ENCODE measurements at places on chromosomes 1 and 21.

- DNase-seq = no peak
Measured at GRCh38 chr21:16372586-16372985, 642.8 kb downstream of the USP25 start.

- no peak for DNase-seq
Measured at GRCh38 chr1:226344441-226345259, 35.7 kb upstream of the LIN9 start.

DNA sequence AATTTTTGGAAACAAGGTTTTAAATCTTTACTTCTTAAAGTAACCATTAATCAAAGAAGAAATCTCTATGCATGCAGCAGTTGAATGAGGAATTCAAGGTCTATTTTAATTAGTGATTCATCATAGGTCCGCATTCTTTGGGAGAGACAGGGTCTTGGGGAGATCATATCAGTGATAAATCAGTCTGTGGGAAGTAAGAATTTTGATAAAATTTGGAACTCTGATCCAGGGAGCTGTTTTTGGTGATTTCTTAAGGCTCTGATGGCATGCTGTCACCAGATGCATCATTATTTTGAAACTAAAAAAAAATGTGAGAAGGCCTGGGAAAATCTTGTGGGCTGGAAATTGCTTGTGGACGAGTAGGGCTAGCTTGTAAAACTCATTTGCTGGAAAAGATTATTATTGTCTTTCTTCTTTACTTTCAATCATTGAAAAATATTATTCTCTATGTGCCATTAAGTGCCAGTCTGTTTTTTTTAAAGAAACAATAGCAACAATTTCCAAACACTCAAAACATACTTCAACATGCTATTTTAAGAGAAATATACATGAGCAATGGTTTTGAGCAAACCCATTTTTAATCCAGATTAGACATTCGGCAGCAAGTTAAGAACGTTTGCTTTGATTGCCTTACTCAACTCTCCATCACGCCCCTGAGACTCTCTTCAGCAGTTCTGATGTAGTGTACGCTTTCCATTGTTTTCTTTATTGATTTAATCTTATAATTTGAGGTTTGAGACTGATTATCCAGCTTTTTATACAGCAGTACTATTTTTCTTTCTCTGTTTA is 62.6 kb downstream of the ZBTB18 start:
- DNase-seq = no peak

GRCh38 chr1:21520899-21521716 is 11.9 kb downstream of the ALPL start:
- DNase-seq = peak; percentile 49

DNA sequence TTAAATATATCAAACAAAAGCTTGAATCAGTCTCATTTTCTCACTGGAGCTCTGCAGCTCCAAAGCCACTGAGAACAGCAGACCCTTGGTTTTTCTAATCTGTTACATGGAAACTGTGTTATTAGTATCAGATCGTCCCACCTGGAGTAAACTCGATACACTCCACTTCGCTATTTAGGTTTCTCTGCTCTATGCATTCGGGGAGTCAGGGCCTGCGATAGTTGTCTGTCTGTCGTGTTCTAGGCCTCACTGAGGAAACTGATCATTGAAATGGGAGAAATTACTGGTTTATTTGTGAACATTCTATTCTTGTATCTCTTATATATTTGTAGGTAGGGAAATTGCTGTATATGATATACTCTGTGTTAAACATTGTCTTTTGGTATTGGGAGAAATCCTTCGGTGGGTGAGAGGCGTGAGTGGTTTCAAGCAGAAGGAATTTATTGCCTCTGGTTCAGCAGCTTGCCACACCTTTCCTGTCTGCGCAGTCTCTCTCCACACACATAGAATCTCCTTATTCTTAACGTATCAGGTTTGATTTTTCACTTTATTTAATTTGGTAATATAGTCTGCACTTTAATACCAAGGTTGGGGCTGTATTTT is 8.5 kb downstream of the PRDM2 start:
- no peak for DNase-seq

- no peak for DNase-seq
Measured at GRCh38 chr1:5615076-5615475, 377.1 kb downstream of the NPHP4 start.

DNA sequence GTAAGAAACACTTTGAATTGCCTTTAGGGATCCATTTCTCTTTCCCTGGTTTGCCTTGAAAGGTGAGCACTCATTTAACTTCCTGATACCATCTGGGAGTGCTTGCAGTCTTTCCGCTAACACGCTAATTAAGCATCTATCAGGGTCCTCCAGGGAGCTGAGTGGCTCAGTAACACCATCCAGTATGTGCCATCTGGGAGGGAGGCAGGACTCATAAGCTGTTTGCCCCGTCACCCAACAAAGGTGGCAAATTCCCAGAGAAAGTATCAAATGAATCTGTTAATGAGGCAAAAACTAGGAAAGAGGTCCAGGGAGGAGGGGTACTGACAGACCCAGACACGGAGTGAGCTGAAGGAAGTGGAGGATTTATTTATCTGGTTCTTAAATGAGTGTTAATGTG is 430.9 kb downstream of the HLX start:
- no peak for DNase-seq

- DNase-seq = peak; percentile 84
Measured at GRCh38 chr21:45078877-45079281, 4.5 kb downstream of the ADARB1 start.

DNA sequence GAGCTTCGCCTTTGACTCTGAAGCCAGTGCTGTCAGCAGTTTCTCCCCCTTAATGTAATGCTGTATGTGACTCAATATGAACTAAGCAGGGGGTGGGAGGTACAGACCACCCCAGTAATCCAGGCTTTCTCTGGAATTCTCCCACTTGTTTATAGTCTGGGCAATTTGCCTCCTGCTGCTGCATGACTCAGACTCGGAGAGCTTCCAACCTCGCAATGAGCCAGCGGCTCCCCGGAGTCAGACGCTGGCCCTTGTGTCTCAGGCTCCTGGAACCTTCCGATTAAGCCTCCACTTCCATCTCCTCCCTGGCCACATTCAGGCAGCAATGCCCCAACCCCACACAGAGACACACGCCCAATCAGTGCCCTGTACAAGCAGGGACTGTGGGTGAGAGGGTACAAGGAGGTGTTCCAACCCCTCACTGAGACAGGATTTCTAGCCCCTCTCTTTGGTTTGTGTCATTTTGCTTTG is 471.7 kb upstream of the VAMP3 start:
- peak; percentile 83 for DNase-seq

DNA sequence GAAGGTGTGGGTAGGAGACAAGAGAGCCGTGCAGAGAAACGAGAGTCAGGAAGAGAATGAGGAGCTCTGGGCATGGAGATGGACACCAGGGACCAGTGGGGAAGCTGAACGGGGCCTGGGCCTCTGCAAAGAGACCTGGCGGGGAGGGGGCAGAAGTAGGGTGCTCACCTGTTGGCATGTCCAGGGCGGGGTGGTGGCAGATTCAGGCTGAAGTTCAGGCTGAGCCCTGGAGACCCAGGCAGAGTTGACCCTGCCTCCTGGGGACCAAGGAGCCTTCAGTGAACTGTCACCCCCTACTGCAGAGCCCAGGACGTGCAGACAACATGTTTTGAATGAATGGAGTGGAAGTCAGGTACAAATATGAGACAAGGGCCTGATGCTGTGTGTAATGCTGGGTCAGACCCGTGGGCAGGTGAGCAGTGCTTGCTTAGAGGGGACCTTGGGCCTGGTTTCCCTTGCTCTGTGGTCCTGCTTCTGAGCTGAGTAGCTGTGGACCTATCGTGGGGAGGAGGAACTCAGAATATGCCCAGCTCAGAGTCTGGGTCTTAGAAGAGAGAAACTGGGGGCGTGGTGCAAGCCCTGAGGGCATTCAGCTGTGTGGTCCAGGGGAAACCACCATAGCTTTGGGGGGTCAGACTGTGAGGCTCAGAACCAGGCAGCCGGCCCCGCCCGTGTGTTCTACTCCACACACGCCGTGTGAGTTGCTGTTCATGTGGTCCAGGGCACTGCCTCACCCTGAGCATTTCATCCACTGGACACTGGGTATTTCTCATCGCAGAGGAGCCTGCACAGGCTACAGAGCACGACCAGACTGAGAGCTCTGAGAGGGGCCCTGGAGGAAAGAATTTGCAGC is 21.3 kb upstream of the UMODL1 start:
- no peak for DNase-seq

GRCh38 chr1:246617156-246617555 is 50.9 kb downstream of the CNST start:
- DNase-seq = no peak

DNA sequence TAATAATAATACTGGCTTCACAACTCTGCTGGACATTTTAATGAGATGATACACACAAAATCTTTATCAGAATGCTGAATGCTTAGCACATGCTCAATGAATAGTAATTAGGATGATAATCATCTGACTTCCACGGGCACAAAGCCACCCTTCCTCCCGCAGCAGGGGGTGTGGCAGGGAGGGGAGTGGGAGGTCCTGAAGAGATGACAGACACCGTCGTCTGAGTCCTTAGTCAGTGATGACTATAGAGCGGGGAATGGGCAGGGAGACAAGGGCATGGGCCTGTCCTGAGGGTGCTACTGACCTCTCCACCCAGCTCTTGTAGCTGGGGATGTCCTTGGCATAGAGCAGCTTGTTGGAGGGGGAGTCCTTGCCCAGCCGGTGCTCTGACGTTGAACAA is 117.6 kb upstream of the CD34 start:
- DNase-seq = no peak

Data from epithelial cell of esophagus (primary cell).